ENCODE measurements at places on chromosomes 4 and X.
A peak's percentile ranks its signal among the peaks of the same experiment; 100 is the strongest.

- DNase-seq: no peak
These were observed 200.3 kb downstream of the PDGFC start for GRCh38 chr4:156771171-156771837.

- DNase-seq: peak; percentile 35
These were observed 2.0 kb upstream of the SOD3 start for GRCh38 chr4:24793219-24794005.

DNA sequence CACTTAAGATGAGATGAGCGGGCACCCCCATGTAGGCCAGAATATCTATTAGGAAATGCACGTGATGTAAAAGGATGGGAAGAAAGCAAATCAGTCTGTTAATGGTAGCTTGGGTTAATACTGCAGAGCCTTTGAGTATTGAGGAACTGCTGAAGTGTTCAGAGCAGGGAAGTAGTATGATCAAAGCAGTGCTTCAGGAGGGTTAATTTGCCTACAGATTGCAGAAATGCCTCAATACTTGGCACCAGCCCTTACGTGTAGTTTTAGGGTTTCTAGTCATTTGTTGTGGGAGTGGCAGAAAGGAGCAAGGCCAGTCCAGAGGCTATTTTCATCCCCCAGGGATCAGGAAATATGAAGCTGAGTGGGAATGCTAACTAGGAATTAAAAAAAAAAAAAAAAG is 19.7 kb downstream of the ZFX start:
- no peak for DNase-seq

- DNase-seq: peak; percentile 70
These were observed at the start of gene KIT for GRCh38 chr4:54657551-54658251. TSS of gene KIT (plus strand) at chr4:54657957. CDS start at chr4:54658015, 58 bp downstream.

GRCh38 chr4:54568184-54568583 is 89.6 kb upstream of the KIT start:
- peak; percentile 54 for DNase-seq

- DNase-seq: no peak
These were observed 183.5 kb upstream of the GALNTL6 start for GRCh38 chr4:171629737-171630136.

Data from hepatic stellate cell (primary cell).